ENCODE measurements at places on chromosomes 12 and 14.

- DNase-seq: no peak
Measured at GRCh38 chr12:70217416-70217815, 25.8 kb upstream of the CNOT2 start.

GRCh38 chr14:82710267-82710841, 1176.7 kb upstream of the SEL1L start:
- no peak for DNase-seq

DNA sequence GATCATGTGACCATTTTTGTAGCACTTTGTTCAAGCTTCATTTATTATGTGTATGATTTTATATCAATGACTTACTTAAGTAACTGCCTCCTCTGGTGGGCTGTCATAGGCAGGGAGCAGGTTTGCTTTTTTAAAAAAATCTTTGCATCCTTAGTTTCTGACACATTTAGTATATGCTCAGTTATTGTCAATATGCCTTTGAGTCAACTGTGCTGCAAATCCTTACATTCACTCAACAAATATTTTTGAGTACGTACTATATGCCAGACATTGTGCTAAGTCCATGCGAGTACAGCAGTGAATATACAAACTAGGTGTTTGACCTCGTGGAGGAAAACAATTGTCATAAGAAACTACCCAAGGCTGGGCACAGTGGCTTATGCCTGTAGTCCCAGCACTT, 4.4 kb upstream of the ANAPC5 start:
- DNase-seq: no peak

- no peak for DNase-seq
Measured at GRCh38 chr12:15574353-15574752, 214.8 kb downstream of the EPS8 start.

DNA sequence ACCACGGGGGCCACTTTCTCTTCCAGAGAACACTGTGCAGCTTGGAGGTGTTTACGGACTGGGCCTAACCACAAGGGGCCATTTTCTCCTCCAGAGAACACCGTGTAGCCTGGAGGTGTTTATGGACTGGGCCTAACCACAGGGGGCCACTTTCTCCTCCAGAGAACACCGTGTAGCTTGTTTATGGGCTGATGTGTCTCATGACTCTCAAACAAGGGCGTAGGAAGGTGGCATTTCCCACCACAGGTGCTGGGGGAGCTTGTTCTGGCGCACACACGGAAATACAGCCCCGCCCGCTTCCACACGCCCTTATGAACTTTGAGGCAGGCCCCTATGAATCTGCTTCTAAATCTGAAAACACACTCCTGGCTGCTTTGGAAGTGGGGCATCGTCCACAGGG, 174.6 kb upstream of the SFSWAP start:
- peak; percentile 53 for DNase-seq

- DNase-seq: no peak
Measured at GRCh38 chr14:95261616-95262510, 57.8 kb downstream of the CLMN start.

DNA sequence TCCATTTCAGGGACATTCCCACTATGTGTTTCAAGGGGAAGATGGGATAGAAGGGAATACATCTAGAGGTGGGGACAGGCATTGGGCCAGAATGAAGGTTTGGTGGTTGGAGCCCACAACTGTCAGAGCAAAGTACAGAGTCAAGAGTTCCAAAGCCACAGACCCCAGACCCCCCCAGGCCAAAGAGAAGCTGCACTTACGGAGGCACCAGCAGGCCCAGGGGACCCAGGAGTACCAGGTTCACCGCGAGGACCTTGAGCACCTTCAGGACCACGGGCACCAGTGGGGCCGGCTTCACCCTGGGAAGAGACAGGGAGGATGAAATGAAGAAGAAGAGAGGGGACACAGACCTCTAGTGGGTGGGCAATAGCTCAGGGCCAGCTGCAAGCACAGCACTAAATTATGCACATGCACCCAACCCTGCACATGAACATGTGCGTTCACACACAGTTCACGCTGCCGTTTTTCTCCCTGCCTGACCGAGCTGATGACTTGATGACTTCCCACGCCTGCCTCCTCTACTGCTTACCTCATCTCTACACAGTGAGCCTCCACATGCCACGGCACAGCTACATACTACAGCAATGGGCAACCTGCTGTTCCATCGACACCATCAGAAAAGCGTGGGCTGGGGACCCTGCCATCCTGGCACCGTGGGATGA, 16.7 kb downstream of the COL2A1 start:
- DNase-seq: no peak

- no peak for DNase-seq
Measured at GRCh38 chr12:7293670-7294069, 10.2 kb upstream of the ACSM4 start.

DNA sequence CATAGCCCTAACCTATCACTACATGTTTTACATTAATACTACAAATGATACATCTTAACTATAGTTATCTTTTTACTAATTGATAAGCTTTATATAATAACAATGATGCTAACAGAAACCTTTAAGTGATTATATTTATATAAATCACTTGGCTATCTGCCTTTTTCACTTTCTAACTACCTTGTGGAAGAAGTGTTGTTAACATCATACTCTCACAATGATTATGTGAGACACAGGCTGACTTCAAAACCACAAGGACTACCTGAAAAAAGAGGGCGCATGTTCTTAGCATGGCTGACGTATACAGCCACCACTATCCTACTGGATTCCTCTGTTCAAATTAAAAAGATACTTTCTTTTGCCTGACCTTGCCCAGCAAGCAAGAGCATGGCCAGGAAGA, 135.3 kb upstream of the SOX5 start:
- DNase-seq: no peak

DNA sequence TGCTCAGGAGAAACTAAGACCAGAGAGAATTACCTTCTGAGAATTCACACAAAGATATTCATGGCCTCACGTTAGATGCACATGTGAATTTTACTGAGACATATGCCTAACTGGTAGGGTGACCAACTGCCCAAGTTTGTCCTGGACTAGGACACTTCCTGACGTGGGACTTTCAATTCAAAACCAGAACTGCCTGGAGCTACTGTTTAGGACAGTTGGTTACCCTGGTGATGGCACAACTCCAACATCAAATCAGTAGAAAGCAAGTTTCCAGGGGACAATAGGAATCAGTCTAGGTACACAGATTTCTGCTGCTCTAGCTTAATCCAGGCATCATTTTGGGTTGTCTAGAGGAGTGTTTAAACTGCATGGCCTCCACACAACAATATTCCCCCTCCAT, 178.7 kb downstream of the GXYLT1 start:
- no peak for DNase-seq

- no peak for DNase-seq
Measured at GRCh38 chr12:24854908-24855307, 94.0 kb downstream of the BCAT1 start.

DNA sequence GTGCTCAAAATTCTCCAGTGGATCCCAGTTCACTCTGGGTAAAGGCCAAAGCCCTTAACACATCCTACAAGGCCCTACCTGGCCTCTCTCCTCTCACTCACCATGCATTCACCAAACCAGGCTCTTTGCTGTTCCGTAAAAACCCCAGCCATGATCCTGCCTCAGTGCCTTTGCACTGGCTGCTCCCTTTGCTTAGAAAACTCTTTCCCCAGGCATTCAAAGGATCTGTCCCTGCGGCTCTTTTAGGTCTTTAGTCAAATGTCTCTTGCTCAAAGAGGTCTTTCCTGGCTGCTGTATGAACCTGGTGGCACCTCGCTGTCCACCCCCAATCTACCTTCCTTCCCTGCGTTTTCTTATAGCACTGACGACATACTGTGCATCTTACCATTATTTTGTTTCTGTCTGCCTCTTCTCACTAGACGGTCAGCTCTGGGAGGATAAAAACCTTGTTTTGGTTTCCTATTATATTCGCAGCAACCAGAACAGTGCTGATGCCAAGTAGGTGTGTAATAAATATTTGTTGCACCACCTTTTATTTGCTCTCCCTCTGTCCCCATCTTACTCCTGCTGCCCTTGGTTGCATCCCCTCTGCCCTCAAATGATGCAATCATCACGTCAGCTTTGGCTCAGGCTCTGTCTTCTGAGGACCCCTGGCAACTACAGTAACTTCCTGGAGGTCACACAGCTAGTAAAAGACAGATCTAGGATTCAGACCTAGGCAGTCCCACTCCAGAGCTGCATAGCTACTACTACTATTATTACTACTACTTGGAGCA, 23.8 kb upstream of the DICER1 start:
- DNase-seq: no peak

- DNase-seq: no peak
Measured at GRCh38 chr12:125128439-125129178, 63.4 kb downstream of the AACS start.

- DNase-seq: no peak
Measured at GRCh38 chr14:95488376-95489213, 27.9 kb downstream of the SYNE3 start.

DNA sequence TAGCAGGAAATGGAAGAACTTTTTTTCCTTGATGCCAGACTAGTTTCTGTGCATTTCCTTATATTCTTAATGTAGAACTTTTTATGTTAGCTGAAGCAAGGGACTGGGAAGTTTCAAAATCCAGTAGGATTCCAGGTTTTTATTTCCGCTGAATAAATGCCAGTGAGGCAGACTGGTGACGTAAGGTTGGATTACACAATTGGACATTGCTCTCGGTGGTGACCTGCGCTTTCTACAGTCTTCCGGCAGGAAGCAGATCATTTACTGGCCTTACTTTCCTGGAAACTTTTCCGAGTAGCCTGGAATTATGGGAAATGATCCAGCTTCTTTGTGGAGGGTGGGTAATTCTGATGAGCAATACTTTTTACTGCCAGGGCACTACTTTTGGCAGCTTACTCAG, 3.6 kb downstream of the IFT43 start:
- no peak for DNase-seq

DNA sequence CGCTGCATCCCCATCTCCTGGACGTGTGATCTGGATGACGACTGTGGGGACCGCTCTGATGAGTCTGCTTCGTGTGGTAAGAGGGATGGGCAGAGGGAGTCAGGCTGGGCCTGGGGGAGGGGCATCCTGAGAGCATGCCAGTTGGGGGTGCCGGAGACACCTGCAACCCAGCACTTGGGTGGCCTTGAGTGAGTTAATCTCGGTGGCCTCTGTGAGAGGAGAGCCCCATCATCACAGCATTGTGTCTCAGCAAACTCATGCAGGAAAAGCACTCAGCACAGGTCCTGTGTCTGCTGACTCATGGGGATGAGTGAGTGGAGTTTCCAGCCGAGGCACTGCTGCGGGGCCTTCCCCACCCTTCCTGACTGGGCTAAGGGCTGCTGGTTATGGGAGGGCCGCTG, 19.6 kb upstream of the LRP1-AS start:
- no peak for DNase-seq

DNA sequence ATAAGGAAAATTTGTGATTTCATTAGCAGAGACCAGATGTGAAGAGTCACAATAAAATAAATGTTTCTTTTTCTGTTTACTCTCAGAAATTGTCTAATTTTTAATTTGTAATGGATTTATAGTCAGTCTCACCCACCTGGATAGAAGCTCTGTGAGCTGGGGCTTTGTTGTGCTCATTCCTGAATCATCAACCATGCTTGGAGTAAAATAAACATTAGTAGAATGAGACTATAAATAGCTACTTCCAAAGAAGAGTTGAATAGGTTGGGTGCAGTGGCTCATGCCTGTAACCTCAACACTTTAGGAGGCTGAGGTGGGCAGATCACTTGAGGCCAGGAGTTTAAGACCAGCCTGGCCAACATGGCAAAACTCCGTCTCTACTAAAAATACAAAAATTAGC, 185.3 kb upstream of the FBXO33 start:
- no peak for DNase-seq
